ENCODE measurements at places on chromosomes 2 and 18. TPM values are rescaled to one million over a fixed set of nuclear protein-coding genes. Genes with fewer than 3 reads are reported as not detected.

Gene INPP5D
- total RNA-seq, result 26.1 TPM

Gene ASB18
- not detected for total RNA-seq

Gene PROKR1
- total RNA-seq, result not detected

Gene POTEF
- 0.33 TPM for total RNA-seq

Gene POTEJ
- total RNA-seq, result 0.65 TPM

Gene SCN7A
- not detected for total RNA-seq

Gene CCDC121
- 2.6 TPM for total RNA-seq

Gene HOXD12
- total RNA-seq, result not detected

Gene XIRP2
- 0.33 TPM for total RNA-seq

Gene FSIP2
- total RNA-seq, result 0.33 TPM

Gene RNU2-63P
- not detected for total RNA-seq

Gene KLHL41
- 0.19 TPM for total RNA-seq

Gene CPLX4
- not detected for total RNA-seq

Gene BABAM2
- total RNA-seq, result 24.5 TPM

Gene PFN4
- total RNA-seq, result not detected

Gene APOB
- 0.10 TPM for total RNA-seq

Gene SMAD4
- total RNA-seq, result 90.2 TPM

Gene OR6B2
- total RNA-seq, result not detected

Gene GCKR
- 3.2 TPM for total RNA-seq

Gene LINC00305
- total RNA-seq, result not detected

Gene FAM117B
- 2.6 TPM for total RNA-seq

Gene SKOR2
- total RNA-seq, result not detected

Gene PLB1
- 0.33 TPM for total RNA-seq

Gene MAP3K19
- total RNA-seq, result not detected

Gene MALL
- total RNA-seq, result 130 TPM

Gene CRYBA2
- total RNA-seq, result not detected

Gene GYPC
- total RNA-seq, result 147 TPM

Data from vein endothelial cell (primary cell).